Esophagus squamous epithelium (tissue), 5 donors: ENCODE measurements at places on chromosomes 7 and 10.

GRCh38 chr7:55472928-55473725 lies 99.2 kb downstream of the VOPP1 start:
- no peak for DNase-seq

DNA sequence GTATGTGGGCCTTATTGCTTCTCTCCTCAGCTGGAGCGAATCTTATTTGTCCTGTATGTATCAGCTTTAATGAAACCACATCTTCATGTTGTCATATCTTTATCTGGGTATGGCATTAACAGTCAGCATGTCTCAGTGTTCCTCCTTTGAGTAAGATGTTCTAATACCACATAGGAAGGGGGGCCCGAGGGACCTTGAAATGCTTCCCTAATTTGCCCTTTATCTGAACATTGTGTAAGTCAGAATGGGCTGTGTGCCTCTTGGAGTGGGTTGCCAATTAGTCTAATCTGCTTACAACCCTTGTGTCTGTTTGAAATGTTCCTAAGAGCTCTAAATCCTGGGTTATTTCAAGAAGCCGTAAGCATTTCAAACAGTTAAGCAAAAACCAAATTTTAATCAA lies 623.8 kb downstream of the SUGCT start:
- DNase-seq = no peak

- DNase-seq = no peak
Measured at GRCh38 chr7:123472327-123472726, 62.1 kb downstream of the IQUB start.

GRCh38 chr10:58089739-58090138 lies 178.0 kb downstream of the IPMK start:
- no peak for DNase-seq

DNA sequence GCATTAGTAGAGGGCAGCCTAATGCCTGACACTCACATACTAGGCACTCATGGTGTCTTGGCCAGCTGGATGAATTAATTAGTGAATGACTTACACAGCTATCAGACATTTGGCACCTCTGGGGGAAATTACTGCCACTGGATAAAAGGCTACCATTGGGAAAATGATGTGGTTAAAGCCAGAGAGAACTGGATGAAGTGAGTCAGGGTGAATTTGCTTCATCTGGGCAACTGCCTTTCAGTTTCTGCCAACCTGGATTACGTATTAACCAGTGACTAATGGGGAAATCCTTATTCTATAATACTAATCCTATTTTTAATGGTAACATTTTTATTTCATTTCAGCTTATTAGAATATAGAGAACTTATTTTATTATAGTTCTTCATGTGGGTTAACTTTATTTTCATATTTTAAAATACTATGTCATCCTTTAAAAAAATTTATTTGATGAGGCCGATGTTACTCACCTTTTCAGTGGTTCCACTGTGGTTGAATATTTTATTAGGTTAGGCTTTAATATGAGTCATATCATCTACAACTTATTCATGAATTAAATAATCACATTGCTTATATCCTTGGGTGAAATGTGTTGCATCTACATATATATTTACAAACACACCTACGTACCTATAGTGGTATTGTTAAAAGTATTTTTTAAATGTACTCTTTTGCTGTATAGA lies 85.6 kb upstream of the CAPZA2 start:
- DNase-seq = no peak

GRCh38 chr10:25176421-25176968 lies 1.7 kb downstream of the GPR158 start:
- no peak for DNase-seq

DNA sequence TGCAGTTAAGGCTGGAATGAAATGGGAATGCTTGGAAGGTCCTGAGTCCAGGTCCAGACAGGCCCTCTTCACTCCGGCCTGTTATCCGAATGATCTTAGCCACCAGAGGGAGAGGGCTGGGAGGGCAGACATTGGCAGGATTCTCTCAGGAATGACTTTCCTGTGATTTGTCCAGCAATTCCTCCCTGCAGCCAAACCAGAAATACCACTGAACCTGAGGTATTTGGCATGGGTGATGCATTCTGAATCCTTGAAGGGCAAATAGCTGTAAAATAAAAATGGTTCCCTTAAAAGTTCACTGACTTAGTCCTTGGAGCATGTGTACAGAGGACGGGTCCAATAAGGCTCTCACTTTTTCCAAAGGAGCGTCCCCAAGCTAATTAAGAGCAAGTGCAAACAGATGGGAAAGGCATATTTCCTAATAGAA lies 77.5 kb upstream of the HABP2 start:
- no peak for DNase-seq

DNA sequence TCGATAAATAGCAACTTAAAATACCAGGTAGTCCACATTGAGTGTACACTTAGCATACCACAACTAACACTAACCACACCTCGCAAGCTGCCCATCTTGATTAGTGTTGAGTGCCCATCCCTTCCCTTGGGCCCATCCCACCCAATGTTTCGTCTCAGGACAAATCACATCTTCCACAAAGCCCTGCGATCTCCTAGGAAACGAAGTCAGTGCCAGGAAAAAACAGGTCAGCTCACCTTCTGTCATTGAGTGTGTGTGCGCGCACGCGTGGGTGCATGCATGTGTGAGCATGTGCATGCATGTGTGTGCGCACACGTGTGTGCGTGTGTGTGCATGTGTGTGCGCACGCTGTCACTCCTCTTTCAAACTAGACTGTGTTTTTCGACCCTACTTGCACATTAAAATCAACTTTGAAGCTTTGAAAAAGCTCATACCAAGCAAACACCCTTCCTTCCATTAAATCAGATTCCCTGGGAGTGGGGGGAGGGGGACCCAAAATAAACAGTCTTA lies 48.8 kb upstream of the OPALIN start:
- no peak for DNase-seq

DNA sequence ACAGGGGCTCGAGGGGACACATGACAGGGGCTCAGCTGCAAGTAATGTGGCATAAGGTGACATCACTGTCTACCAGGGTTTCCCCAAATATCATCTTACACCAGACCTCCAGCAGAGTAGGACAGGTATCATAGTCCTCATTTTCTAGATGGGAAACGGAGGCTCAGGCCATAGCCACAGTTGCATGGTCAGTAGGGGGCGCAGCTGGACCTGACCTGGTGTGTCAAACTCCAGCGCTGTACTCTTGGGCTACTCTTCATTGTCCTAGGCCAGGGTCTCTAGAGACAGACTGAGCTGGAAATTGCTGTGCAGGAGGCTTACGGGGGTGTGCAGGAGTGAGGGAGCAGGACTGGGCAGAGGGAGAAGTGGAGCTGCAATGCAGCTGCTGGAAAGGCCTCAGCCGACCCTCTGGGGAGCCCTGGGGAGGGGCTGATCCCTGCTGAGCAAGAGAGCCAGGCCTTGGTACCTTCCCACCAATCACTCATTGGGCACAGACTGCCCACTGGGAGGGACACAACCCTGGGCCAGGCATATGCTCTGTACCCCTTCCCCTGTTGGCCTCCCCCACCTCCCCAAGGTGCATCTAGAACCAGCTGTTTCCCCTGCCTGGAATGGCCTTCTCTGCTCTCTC lies 89.9 kb downstream of the CDH23 start:
- DNase-seq = no peak

DNA sequence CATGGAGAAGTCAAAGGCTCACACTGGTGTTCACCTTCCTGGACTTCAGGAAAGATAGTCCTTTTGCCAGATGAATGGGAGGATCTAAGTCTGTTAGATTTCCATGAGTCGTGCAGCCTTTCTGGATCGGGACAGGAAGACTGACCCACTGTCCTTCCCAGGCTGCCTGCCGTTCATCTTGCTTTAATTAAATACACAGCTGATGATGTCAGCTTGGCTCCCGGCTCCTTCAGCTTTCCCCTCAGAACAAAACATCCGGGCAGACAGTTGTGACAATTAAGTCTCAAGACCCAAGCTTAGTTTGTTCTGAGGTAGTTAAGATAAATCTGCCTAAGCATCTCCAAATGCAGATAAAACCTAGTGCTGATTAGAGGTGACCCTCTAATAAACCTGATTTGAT lies 58.6 kb downstream of the AUTS2 start:
- DNase-seq = no peak

- no peak for DNase-seq
Measured at GRCh38 chr7:50450590-50451032, 461 bp upstream of the FIGNL1 start.

- DNase-seq = no peak
Measured at GRCh38 chr7:143258831-143259230, 4.4 kb upstream of the GSTK1 start.

DNA sequence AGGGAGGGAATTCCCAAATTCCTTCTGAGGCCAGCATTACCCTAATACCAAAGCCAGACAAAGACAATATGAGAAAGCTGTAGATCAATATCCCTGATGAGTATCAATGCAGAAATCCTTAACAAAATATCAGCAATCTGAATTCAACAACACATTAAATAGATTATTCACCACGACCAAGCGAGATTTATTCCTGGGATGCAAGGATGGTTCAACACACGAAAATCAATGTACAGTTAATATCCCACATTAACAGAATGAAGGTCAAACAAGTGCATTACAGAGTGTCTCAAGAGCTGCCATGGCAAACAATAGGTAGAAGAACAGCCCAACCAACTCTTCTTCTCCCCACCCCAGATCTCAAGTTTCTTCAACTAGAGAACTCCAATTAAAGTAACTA lies 6.1 kb downstream of the ECD start:
- no peak for DNase-seq

GRCh38 chr7:106073701-106074100 lies 38.4 kb downstream of the SYPL1 start:
- DNase-seq = no peak

GRCh38 chr10:44297963-44298362 lies 86.9 kb downstream of the CXCL12 start:
- no peak for DNase-seq

- no peak for DNase-seq
Measured at GRCh38 chr10:89207801-89208551, 859 bp upstream of the CH25H start.

GRCh38 chr7:22400936-22401553 lies 44.1 kb upstream of the RAPGEF5 start:
- no peak for DNase-seq
